ENCODE measurements at places on chromosomes 1 and 21.

GRCh38 chr21:46392921-46393320, 65.8 kb upstream of the DIP2A start:
- H3K36me3 ChIP-seq = peaks cover 54% of the 10 kb centered on the region

DNA sequence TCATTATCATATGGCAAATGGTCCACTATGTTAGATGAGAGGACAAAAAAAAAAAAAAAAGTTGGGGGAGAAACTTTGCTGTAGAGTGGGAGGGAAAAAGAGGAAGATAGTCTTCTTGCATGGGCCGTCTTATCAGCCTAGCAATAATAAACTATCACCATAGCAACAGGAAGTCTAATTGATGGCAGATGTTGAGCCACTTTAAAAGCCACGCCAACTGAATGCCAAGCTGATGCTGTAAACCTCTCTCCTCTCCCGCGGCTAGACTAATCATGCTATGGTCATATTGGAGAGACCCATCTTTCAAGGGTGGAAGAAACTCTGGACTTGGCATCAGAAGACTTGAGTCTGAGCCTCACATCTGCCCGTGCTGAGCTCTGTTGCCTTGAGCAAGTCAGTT, 122.2 kb upstream of the HOOK1 start:
- no peaks in the 10 kb centered on the region for H3K27me3 ChIP-seq
- DNase-seq = no peak
- H3K4me3 ChIP-seq = no peak overlapping the region
- H3K27ac ChIP-seq = no peak overlapping the region
- no peaks in the 10 kb centered on the region for H3K4me1 ChIP-seq

DNA sequence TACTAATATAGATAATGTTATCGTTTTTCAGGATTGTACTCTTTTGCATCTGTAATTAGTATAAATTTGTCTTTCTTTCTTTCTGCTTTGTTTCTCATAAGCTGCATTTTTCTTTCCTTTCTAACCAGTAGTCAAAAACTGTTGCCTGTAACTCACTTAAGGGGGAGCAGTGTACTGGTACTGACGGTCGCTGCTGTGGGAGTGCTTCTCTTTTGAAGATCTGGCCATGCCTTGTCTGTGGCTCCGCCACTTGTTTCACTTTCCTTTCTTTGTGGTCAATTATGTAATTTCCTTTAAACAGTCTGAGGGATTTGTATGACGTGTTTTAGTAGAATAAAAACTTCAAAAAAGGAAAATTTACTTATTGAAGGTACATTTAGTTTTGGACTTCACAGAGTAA, 37.0 kb downstream of the MIA3 start:
- H3K27ac ChIP-seq = peak overlapping the region; percentile 93
- H3K4me1 ChIP-seq = peaks cover 20% of the 10 kb centered on the region
- peak; percentile 71 for DNase-seq
- no peak overlapping the region for H3K4me3 ChIP-seq

DNA sequence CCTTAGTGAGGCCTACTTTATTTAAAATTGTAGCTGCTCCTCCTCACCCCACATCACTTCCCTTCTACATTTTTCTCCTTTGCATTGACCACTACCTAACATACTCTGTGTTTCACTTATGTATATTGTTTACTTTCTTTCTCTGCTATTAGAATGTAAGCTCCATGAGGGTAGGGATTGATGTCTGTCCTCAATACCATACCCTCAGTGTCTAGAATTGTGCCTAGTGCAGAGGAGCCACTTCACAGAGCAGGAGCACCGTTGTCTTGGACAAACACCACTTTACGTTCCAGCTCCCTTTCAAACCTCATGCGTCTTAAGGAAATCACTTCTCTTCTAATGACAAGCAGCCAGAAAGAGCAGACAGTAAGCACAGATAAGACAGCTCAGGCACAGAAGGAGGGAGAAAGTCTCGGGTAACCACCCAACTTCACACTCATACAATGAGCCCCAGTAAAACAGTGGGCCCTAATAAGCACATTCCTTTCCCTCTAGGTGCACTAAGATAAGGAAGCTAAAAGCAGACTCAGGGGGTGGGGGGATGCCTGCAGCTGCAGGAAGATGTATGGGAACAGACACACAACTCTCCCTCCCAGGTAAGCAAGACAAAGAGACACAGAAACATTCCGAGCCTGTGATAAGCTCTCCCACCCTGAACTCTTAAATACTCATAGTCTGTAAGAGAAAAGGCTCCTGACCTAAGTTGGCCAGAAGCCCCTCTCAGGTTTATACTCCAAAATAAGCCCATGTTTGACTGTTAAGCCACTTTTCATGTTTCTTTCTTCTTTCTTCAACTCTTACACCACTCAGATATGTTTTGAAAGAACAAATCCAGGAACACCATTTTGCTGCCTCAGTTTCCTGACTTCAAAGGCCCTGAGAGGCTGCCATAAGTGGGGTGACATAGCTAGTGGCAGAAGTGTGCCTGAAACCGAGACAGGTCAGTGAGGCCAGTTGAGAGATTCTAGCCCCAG, 7.1 kb upstream of the PLEKHM2 start:
- no peak for DNase-seq
- no peak overlapping the region for H3K27ac ChIP-seq
- no peaks in the 10 kb centered on the region for H3K4me1 ChIP-seq
- no peaks in the 10 kb centered on the region for H3K36me3 ChIP-seq
- H3K4me3 ChIP-seq = no peak overlapping the region

DNA sequence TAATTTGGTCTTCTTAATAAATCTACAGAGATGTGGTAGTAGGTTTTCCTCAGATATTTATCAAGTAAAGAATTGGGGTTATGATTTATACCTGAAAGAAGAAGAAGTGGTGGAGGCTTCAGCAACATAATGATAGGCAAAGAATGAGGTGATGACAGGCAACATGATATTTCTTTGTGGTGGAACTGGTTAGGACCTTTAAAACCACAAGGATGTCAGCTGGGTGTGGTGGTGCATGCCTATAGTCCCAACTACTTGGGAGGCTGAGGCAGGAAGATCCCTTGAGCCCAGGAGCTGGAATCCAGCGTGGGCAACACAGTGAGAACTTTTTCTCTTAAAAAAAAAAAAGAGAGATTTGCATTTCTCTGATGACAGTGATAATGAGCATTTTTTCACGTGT, 34.1 kb upstream of the COL11A1 start:
- H3K36me3 ChIP-seq = no peaks in the 10 kb centered on the region
- H3K4me1 ChIP-seq = no peaks in the 10 kb centered on the region
- no peaks in the 10 kb centered on the region for H3K27me3 ChIP-seq
- H3K27ac ChIP-seq = no peak overlapping the region
- DNase-seq = no peak

DNA sequence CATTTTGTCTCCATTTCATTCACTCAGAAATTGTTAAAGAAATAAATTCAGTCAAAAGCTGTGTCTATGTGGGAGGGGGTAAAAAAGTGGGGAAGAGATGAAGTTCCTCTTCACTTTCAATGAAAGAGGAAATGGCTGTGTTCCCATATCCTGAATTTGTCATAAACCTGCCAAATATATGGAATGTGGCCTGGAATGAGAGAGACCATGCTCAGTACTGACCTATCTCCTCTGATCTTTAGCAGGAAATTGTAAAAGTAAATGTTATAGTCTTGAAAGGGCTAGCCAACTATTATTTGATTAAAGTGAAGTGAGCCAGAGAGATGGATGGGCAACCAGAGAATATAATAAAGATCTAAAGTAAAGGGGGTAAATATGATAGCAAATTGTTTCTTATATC, 130.3 kb upstream of the C21orf91 start:
- H3K27me3 ChIP-seq = peaks cover 2% of the 10 kb centered on the region
- no peaks in the 10 kb centered on the region for H3K4me1 ChIP-seq
- no peak for DNase-seq
- no peaks in the 10 kb centered on the region for H3K36me3 ChIP-seq

DNA sequence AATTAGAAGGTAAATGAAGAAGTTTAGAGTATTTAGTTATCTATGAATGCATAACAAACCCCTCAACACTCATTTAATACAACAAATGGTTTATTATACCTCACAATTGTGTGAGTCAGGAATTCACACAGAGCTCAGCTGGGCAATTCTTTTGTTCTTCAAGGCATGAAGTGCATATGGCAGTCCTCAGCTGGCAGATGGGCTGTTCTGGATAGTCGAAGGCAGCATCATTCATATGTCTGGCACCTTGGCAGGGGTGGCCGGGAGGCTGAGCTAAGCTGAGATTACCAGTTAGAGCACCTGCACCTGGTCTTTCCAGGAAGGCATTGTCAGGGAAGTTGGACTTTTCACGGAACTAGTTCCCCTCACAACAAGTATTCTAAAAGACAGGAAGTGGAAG, 286.2 kb upstream of the DUSP10 start:
- DNase-seq = no peak
- no peak overlapping the region for H3K27ac ChIP-seq
- H3K36me3 ChIP-seq = no peaks in the 10 kb centered on the region
- H3K27me3 ChIP-seq = no peaks in the 10 kb centered on the region
- H3K4me1 ChIP-seq = no peaks in the 10 kb centered on the region

DNA sequence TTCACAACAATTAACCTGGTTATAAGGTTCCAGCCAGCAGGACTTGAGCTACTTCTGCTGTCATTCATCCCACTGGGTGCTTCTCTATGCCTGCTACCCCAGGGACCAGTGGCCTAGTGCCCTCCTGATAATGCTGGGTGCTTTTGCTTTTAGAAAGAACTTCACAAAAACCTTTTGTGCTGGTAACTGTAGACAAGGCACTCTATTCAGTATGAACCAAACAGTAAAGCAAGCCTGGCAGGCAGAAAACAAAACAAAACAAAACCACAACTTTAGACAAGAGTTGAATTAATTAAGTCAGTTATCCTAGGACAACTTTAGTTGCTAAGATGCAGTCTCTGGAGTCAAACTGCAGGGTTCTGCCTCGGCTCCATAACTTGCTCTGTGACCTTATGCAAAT, 61.9 kb upstream of the ADGRL2 start:
- H3K4me1 ChIP-seq = no peaks in the 10 kb centered on the region
- H3K36me3 ChIP-seq = no peaks in the 10 kb centered on the region
- H3K27ac ChIP-seq = no peak overlapping the region
- no peak overlapping the region for H3K4me3 ChIP-seq
- DNase-seq = no peak
- H3K27me3 ChIP-seq = no peaks in the 10 kb centered on the region

- no peaks in the 10 kb centered on the region for H3K36me3 ChIP-seq
- H3K4me3 ChIP-seq = no peak overlapping the region
- no peak overlapping the region for H3K27ac ChIP-seq
- no peaks in the 10 kb centered on the region for H3K27me3 ChIP-seq
Measured at GRCh38 chr1:115685029-115685705, 43.4 kb downstream of the VANGL1 start.

- H3K4me1 ChIP-seq = peaks cover 19% of the 10 kb centered on the region
- H3K27me3 ChIP-seq = no peaks in the 10 kb centered on the region
- H3K4me3 ChIP-seq = no peak overlapping the region
- no peaks in the 10 kb centered on the region for H3K36me3 ChIP-seq
Measured at GRCh38 chr1:58931756-58932155, 147.9 kb upstream of the JUN start.

DNA sequence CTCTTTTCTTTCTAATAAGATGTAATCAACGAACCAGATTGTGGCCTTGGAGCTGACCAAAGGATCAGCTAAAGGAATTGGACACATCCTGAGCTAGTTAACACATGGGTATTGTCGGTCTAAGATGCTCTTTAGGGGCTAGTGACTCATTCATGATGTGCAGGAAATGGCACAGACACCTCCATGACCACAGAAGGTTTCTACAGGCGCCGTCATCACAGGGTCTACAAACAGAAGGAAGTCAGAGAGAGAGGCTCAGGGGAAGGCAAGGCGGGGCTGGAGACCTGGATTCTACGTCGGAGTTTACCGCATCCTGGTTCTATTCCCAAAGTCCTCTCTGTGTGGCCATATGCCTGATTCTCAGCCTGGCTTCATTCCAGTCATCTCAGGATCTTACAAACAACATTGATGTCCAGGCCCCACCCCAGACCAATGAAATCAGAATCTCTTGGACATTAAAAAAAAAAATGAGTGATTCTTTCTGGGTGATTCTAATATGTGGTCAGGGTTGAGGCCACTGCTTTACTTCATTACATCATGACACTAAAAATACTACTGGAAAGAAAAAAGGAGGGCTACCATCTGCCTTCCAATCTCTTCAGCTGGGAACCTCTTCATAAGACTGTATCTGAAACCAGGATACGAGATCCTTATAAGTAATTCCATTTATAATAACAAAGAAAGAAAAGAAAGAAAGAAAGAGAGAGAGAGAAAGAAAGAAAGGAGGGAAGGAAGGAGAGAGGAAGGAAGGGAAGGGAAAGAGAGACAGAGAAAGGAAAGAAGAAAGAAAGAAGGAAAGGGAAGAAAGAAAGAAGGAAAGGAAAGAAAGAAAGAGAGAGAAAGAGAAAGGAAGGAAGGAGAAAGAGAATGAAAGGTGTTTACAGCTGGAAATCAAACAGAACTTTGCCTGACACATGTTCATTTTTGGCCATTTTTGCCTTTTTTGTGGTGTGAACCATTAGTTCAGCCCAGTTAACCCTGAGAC, 11.6 kb upstream of the KCNJ15 start:
- no peak overlapping the region for H3K4me3 ChIP-seq
- peak; percentile 33 for DNase-seq
- H3K4me1 ChIP-seq = peaks cover 14% of the 10 kb centered on the region
- no peaks in the 10 kb centered on the region for H3K36me3 ChIP-seq

DNA sequence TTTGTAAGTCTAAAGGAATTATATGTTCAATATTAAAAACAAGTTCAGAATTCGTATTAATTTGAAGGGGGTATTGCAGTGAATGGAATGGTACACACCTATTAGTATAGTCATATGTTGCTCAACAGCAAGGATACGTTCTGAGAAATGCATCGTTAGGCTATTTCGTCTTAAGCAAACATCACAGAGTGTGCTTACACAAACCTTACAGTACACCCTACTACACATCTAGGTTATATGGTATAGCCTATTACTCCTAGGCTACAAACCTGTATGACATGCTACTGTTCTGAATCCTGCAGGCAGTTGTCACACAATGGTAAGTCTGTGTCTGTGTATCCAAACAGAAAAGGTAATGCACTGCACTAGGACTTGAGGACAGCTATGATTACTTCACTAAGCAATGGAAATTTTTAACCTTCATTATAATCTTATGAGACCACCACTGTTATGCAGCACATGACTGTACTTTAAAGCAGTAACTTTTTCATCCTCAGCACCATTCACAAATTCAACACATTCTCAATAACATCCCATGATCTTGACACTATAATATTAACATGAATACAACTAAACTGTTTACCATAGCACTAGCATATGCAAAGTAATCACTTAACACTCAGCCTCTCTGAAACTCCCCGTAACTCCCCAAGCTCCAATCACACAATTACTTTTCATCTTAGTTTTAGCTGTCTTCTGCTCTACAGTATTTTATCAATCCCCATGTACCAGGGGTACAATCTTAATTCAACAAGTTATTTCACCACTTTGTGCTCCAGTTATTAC, 14.4 kb upstream of the PSMG1 start:
- no peaks in the 10 kb centered on the region for H3K4me1 ChIP-seq
- H3K36me3 ChIP-seq = peaks cover 3% of the 10 kb centered on the region
- no peak overlapping the region for H3K4me3 ChIP-seq
- no peaks in the 10 kb centered on the region for H3K27me3 ChIP-seq

GRCh38 chr1:114641377-114641776, 28.5 kb downstream of the DENND2C start:
- no peaks in the 10 kb centered on the region for H3K27me3 ChIP-seq
- no peak overlapping the region for H3K27ac ChIP-seq
- no peaks in the 10 kb centered on the region for H3K36me3 ChIP-seq
- no peak overlapping the region for H3K4me3 ChIP-seq
- H3K4me1 ChIP-seq = no peaks in the 10 kb centered on the region

- H3K4me3 ChIP-seq = no peak overlapping the region
- H3K27ac ChIP-seq = no peak overlapping the region
- no peaks in the 10 kb centered on the region for H3K4me1 ChIP-seq
- DNase-seq = no peak
Measured at GRCh38 chr1:59556398-59556797, 258.4 kb upstream of the HOOK1 start.

- no peak for DNase-seq
- peaks cover 6% of the 10 kb centered on the region for H3K4me1 ChIP-seq
- no peaks in the 10 kb centered on the region for H3K36me3 ChIP-seq
Measured at GRCh38 chr1:37919277-37919676, 27.6 kb downstream of the INPP5B start.

All from T-cell (primary cell).